ENCODE measurements at places on chromosomes 13 and 19.

DNA sequence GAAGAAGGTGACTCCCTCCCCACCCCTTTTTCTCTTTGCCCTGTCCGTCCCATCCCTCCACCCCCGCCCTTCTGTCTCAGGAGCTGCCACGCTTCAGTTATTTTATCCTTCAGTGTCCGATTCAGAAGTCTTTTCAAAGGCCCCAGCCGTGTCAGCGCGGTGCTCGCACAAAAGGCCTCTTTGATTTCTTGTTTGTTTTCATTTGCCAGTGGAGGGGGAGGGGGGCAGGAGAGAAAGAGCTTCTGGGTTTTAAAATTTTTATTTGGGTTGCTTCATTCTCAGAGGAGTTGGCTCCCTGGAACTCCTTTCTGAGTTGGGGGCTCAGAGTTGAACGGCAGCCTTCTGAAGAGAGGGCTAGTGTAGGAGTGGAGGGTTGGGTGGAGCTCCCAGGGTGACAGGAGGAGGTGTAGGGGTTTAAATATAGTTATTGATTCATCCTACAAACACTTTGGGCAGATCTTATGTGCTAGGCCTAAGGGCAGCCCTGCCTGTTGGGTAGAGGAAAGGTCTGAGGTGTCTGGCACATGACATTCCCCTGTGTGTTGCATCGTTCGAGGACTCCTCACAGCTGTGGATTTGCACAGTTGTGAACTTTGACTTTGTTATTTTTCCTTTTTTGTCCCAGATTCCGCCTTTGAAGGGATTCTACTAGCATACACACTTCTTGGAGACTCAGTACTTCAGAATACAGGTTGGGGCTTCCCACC lies 36.8 kb downstream of the NFIX start:
- DNase-seq = peak; percentile 29

DNA sequence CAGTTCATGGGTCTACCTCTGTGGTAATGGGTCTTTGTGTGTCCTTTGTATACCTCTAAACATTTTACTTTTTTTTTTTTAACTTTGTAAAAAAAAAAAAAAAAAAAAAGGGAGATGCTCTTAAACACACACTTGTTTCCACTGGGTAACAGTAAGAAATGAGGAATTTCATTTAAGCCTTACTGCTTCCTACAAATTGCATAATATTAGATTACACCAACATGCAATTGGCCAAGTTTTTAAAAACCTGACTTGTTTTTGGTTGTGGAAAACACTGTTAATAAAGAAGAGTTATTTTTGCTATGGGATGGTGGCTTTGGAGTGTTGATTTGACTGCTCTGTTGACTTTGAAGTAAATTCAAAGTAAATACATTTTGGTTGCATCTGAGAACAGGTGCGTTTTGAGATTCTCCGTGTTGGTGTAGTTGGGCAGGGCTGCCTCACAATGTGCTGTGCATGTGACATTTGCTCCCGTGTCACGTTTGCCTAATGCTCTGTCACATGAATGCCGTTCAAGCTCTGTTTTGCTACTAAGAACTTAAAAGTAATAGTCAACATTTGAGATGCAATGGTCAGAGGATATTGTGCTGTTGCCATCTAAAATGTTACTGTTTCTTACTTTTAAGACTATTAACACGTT lies 202.4 kb downstream of the LMO7 start:
- no peak for DNase-seq

DNA sequence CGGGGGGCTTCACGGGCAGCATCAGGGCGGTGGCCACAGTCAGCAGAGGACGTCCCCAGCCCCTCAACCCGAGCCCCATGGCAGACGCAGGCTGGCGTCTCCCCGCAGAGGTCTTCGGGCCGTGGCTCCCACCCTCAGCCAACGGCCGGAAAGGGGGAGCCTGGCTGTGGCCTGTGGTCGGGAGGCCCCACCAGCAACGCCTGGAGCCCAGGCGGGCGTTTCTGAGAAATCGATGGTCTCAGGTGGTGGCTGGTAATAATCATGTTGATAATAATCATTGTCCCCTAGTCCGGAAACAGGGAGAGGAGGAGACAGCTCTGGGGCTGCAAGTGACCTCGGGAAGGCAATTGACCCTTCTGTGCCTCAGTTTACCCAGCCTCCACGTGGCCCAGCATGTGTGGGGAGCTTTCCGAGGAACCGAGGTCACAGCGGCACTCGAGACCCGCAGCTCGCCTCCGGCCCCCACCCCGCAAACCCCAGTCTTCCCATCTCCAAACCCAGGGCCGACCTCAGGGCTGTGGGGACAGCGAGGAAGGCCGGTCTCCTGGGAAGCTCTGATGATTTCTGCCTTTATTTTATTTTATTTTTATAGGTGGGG lies at the start of gene PRSS57:
PRSS57 (minus strand) TSS at position 101 of the 598 bp plus-strand sequence; CDS start at position 79, 22 bp downstream.
- DNase-seq = no peak

- DNase-seq = no peak
These were observed 201.2 kb upstream of the UBL3 start for GRCh38 chr13:30051531-30052060.

GRCh38 chr13:27339299-27339698 lies 68.7 kb downstream of the RASL11A start:
- DNase-seq = no peak

DNA sequence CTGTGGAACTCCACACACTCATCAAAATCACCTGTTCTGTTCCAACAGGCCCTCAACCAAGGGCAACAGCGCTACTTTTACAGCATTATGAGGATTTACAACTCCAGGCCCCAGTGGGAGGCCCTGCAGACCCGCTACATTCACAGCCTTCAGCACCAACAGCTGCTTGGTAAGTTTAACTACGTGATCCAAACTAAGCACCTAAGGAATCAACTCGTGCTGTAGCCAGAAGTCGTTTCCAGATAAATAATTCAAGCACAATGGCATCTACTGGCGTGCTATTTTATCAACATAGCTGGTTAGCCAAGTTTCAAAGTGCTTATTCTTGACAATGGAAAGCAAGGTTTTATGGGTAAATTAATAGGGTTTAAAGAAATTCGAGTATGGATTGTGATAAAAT lies 5.3 kb downstream of the FAM216B start:
- DNase-seq = no peak

- DNase-seq = no peak
These were observed 5.2 kb downstream of the SLC25A42 start for GRCh38 chr19:19068659-19069654.

DNA sequence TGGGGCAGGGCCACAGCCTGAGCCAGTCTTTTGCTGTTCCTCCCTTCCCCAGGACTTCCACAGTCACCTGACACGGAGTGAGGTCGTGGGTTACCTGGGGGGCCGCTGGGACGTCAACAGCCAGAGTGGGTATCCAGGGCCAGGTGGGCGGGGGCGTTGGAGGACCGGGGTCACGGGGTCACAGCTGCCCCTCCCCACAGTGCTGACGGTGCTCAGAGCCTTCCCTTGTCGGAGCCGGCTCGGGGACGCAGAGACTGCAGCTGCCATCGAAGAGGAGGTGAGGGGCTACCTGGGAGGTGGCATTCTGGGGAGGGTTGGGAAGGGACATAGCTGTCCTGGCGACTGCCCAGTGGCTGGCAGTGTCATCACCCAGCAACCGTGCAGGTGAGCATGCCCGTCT lies 11.5 kb downstream of the MPND start:
- no peak for DNase-seq

- DNase-seq = no peak
These were observed 25.0 kb downstream of the KBTBD6 start for GRCh38 chr13:41107584-41108014.

GRCh38 chr13:54950546-54950945 lies 1921.9 kb downstream of the OLFM4 start:
- no peak for DNase-seq

DNA sequence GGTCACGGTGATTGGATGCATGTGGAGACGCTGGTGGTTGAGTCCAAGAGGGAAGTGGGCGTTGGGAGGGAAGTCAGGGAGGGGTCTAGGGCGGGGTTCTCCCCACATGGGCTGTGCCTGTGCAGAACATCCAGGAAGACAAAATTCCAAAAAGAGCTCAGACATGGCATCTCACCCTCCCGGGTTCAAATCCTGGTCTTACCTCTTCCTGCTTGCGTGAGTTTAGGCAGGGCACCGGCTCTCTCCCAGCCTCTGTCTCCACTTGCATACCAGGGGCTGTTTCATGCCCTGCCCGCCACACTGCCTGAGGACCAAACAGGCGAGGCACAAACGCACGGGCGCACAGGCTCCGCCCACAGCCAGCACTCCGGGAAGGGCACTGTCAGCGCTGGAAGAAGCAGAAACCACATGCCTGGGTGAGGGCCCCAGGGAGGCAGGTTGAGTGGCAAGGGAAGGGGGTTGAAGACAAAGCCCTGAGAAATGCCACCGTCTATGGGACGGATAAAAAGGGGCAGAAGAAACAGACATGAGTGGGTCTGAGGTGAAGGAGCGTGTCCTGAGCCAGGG lies 123.6 kb upstream of the SOX1 start:
- no peak for DNase-seq

GRCh38 chr13:76882431-76882830 lies 3.8 kb downstream of the KCTD12 start:
- no peak for DNase-seq

GRCh38 chr19:36771261-36772231 lies 1.1 kb downstream of the ZNF850 start:
- peak; percentile 79 for DNase-seq

- DNase-seq = peak; percentile 46
These were observed 161.4 kb downstream of the EFNB2 start for GRCh38 chr13:106373989-106374572.

DNA sequence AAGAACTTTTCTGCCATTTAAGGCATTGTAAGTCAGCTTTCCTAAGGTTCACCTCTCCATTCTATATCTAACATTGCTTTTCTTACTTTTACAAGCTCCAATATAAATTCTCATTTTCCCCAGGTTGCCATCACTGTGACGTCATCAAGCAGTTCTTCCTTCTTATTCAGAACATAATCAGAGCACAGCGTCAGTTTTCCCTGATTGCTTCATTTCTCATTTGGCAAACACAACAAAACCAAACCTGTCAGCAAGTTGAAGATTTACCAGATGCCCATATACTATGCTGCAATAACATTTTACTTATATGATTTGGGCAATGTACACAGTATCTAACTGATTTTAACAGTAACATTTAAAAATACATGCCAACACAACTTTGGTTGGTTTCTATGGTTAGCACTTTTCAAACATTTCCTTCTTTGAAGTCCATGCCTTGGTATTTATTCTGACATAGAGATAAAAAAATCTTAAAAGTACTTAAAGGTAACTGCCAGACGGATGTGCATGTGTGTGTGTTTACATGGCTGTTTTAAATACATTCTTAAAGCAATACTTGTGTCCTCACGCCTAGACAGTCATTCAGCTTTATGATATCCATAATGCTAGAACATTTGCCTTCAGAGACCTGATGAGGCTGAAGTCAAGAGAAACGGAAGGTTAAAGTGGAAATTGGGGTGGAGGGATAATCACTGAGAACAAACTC lies 264.0 kb downstream of the KLF12 start:
- no peak for DNase-seq

DNA sequence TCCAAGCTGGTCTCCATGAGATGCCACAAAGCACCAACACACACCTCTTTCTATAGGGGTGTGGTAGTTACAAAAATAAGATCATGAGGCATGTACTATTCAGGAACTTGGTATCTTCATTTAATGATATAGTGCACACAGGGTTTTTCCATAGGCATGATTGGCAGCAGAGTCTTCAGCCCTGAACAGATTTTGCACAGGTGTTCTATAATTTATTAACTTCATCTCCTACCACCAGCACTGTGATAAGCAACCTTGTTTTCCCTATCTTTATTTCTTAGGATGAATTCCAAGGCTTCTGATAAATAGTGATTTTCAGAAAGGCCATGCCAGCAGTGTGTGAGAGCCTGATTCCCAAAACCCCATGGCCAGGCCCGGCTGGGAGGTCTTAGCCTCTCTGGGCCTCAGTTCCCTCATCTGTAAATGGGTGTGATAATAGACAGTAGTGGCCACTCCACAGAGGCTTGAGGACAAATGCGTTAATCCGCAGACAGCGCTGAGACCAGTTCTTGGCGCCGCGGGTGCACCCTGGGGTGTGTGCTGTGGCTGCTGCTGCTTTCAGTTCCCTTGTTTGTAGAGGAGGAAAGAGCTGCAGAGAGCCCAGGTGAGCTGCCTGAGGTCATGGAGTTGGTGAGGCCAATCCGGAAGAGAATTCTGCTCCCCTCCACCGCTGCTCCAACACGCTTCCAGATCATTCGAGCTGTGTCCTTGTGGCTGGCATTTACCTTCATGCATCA lies 33.1 kb downstream of the DHRS12 start:
- no peak for DNase-seq

GRCh38 chr19:19096641-19097627 lies 33.1 kb downstream of the SLC25A42 start:
- DNase-seq = no peak

GRCh38 chr19:37987356-37988332 lies 80.6 kb downstream of the SIPA1L3 start:
- DNase-seq = no peak

DNA sequence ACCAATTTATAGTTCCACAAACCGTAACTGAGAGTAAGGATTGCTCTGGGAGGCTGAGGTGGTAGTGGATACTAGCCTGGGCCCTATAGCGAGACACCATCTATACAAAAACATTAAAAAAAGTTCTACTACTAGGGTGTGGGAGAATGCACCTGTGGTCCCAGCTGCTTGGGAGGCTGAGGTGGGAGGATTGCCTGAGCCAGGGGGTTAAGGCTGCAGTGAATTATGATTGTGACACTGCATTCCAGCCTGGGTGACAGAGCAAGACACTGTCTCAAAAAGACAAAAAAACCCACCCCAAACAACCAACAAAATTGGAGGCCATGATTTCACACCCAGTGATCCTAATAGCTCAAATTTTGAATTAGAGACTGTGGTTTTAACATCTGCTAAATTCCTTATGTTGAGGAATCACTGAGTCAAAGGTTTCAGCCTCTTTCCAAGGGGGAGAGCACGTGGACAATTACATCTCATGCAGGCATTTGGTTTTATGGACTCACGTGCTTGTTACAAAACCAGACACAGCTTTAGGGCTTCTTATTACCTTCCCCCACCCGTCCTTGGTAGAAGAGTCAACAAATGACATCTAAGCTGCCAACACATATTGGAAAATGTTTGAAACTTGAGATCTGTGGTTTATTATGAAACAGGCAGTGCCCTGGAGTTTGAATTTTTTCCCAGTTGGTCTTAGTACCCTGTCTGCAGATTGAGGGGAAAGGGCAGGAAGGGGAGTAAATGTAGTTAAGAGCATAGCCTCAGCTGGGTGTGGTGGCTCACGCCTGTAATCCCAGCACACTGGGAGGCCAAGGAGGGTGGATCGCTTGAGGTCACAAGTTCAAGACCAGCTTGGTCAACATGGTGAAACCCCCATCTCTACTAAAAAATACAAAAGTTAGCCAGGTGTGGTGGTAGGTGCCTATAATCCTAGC lies 18.5 kb downstream of the CYP2A6 start:
- peak; percentile 99 for DNase-seq

- no peak for DNase-seq
These were observed 4.2 kb downstream of the PTGIR start for GRCh38 chr19:46620716-46621115.

- no peak for DNase-seq
These were observed 2.6 kb downstream of the LENG1 start for GRCh38 chr19:54156953-54157352.

Measured in H4 (cell line).